ENCODE measurements at places on chromosomes 5 and 9.

GRCh38 chr5:87899721-87900131 lies 368.9 kb downstream of the TMEM161B start:
- peak; percentile 21 for DNase-seq

DNA sequence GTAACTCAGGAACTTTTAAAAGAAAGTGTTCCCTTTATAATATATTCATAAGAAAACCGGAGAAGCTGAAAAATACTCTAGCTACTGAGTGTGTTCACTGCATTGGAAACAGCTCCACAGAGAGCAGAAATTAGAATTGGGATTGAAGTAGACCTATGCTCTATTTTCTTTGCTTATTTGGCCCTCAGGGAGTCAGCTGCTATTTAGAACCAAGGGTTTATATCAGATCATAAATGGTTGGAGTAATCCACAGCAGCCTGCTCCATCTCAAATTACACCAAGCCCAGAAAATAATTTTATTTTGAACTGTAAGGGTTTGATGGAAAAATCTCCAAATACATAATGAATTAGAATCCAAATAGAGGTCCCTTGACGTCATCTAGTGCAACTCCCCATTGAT lies 202.6 kb downstream of the ADAMTSL1 start:
- no peak for DNase-seq

DNA sequence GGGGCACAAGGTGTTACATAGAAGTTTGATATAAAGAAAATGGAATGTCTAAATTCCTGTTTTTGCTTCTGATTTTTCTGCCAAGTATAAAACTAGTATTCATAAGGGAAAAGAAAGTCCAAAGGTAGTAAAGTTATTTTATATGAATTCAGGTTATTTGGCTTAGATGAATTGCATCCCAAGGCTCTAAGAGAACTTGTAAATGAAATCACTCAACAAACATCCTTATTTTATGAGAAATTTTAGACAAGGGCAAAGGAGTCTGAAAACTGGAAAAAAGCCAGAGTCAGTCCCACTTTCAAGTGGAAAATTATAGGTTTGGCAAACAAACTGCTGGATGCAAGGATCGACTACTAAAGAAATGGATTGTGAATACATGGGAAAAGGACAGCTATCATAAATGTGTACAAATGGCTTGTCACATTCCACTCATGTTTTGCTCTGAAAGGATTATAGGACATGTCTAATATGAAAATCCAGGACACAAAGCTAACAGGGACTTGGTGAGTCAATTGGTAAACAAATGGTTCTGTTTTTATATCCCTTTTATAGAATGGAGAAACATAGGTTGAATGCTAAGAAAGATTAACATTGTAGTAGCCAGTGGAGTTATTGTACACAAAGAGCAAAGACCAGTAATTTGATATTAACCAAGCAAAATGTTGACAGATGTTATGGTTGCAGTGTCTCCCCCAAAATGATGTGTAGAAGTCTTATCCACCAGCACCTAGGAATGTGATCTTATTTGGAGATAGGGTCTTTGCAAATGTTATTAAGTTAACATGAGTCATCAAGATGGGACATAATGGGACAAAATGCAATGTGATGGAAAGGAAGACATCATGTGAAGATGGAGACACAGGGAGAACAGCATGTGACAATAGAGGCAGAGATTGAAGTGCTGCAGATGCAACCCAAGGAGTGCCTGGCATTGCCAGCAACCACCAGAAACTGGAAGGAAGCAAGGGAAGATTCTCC lies 495.7 kb downstream of the TLE1 start:
- DNase-seq = no peak

DNA sequence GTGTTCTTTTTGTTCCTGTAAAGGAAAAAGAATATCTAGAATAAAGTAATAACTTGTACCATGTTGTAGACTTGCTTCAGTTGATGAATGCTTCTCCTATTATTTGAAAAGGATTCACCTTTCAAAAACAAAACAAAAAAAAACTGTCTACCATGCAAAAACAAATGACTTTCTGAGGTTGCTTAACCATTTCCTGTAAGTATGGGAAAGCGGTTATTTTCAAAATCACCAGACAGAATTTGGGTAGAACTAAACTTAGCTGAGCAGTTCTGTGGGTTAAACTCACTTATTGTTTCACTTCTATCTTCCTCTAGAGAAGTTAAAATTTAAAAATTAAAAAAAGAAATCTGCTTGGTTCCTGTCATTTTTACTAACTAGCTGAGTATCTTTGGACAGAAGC lies 25.2 kb downstream of the LNPEP start:
- DNase-seq = no peak

- DNase-seq = no peak
Measured at GRCh38 chr5:60722416-60722815, 22.4 kb upstream of the DEPDC1B start.

DNA sequence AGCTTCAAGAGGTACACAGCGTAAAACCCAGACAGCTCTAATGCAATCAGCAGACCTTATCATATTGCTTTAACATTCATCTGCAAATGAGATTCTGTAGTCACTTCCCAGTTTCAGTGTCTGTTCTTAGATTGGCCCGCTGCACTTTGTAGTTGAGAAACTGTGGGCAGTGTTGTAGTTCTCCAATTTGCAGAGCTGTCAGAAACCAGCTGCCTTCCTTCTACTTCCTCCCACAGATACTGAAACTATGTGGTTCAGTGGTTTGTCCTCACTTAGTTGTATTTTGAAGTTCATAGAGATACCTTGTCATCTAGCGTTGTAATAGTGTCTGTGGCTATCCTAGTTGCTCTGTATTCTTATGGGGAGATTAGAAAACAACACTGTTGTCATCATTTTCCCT lies 39.6 kb upstream of the TRIM36 start:
- peak; percentile 15 for DNase-seq

- no peak for DNase-seq
Measured at GRCh38 chr5:59123595-59124561, 541.0 kb downstream of the RAB3C start.

- no peak for DNase-seq
Measured at GRCh38 chr9:133499132-133499891, 20.4 kb upstream of the SLC2A6 start.

DNA sequence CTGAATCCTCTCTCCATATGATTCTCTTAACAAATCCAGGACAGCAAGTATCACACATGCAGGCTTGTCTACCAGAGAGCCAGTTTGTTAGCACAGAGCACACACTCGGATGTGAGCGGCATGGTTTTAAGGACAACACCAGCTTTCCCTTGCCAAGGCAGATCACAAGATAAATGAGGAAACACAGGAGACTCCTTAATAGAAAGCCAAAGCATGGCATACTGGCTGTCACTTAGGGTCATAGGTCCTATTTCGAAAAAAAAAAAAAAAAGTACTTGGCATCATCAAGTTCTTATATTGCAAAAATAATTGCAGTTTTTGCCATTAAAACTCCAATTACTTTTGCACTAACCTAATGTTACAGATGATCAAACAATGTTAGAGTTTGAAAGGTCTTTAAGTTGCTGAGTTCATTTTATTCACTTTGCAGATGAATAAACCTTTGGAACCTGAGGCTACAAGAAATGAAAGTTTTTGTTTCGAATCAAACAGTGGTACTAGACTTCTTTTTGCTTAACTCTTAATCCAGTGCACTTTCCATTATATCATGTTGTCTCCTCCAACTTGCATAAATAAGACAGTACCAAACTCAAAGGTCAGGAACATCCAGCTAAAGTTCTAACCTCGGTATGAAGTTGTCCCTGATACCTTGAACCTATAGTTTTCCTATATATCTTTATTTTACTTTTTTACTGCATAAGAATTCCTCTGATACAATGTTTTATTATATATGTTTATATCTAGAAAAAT lies 138.5 kb downstream of the MPDZ start:
- DNase-seq = no peak

- DNase-seq = no peak
Measured at GRCh38 chr5:135161221-135161620, 127.2 kb upstream of the PITX1 start.

GRCh38 chr5:107395632-107396350 lies 274.9 kb downstream of the EFNA5 start:
- no peak for DNase-seq

GRCh38 chr5:145479271-145479670 lies 355.9 kb downstream of the PRELID2 start:
- no peak for DNase-seq

DNA sequence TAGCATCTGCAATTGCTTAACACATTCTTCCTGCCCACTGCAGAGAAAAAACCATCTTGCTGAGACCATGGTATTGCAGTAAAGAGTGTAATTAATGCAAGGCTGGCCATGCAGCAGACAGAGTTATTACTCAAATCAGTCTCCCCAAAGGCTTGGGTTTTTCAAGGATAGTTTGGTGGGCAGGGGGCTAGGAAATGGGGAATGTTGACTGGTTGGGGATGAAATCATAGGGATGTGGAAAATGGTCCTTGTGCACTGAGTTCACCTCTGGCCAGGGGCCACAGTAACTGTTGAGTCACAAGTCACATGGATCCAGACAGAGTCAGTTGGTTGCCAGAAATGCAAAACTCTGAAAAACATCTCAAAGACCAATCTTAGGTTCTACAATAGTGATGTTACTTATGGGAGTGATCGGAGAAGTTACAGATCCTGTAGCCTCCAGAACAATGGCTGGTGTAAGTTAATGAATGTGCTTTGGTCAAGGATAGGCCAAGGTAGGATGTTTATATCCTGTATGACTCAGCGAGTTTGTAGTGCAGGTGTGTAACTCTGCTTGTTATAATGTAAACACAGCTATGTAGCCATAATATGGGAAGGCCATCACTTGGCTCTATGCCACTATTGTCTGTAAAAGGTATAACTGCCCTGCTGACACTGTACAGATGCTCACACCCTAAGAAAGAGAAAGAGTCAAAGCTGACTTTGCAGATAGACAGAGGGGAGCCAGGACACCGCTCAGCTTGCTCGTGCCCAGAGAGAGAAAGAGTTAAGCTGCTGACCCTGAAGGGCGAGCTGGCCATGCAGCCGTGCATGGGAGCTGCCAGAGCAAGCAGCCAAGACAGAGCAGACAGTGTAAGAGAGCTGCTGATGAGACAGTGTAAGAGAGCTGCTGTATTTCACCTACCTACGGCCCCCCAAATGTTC lies 27.2 kb downstream of the C9orf152 start:
- no peak for DNase-seq

DNA sequence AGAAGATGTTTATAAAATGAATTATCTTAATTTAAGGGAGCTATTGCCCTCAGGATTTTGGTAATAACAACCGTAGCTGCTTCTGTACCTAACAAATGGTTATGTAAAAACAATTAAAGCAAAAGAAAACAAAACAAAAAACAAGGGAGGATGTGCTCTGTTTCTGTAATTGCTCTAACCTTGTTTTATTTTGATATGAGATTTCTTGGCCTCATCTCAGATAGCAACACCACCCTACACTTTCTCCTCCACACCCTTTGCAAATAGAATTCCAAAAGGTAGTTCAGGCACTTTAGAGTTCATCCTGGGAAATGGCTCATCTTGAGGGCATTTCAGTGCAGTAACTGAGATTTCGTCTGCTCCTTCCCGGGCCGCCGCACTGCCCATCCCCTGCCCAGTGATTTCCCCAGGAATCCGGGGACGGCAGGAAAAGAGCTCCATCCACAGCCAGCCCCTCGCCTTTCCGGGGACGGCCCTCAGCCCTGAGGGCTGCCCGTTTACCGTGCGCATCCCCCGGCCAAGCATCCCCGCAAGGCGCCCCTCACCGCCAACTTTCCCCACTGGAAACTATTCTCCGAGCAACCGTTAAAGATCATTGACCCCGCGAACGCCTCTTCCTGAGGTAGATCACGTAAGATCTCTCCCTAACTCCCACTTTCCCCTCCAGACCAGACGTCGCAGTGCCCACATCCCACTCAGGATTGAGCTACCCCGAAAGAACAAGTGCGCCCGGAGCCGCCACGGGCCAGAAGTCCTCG lies 1.2 kb downstream of the FNBP1 start:
- DNase-seq = no peak

- DNase-seq = no peak
Measured at GRCh38 chr9:133333566-133333965, 2.4 kb downstream of the SURF6 start.

DNA sequence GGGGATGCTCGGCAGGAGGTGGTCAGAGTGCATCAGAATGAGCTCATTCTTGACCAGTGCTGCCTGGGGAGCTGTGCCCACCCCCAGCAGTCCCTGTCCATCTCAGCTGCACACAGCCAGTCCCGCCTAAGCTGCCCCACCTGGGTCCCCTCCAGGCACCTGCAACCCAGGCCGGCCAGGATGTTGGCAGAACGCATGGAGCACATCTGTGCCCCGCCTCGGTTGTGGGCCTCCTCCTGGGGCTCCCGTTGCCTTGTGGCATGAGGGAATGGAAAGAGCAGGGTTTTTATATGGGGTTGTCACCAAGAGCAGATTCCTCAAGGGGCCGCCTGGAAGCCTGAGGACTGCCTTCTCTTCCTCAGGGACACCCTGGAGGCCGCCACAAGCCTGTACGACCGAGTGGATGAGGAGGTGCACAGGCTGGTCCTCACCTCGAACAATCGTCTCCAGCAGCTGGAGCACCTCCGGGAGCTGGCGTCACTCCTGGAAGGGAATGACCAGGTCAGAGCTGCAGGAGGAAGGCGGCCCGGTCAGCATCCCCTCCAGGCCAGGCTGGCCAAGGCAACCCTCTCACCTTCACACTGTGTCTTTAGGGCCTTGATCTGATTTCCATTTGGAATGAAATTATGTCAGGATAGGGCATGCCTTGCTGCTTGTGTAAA lies 34.8 kb upstream of the LRRC14B start:
- DNase-seq = no peak

DNA sequence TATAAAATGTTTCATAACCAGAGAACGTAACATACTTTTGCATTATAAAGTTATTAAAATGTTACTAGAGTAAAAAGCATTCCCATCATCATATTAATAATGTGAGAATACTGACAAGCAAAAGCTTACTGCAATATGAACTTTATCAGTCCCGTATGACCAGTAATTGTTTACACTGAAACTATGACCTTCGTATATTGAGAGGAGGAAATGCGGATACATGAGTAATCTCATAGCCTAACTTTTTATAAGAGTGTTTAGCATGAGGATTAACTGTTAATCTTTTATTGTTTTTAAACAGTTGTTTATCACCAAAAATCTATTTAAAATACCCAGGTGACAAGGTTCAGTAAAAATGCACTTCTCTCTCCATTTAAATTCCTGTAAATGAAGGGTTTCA lies 272.4 kb downstream of the SLF1 start:
- DNase-seq = no peak

DNA sequence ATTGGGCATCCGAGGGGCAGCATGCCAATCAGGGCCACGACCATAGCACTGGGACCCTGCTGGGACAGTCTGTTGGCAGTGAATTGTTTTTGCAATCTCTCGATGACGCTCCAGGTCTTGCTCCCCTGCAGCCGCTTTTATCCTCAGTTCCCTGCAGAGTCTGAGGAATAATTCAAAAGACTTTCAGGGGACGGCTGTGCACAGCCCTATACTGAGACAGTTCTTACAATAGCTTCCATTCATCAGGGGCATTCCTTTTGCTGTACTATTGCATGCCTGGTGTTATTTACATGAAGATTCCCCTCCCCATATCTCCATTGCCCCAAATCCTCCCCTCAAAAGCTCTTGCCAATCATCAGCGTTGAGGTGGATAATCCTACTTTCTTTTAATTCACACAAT lies 163.3 kb upstream of the WWC1 start:
- DNase-seq = no peak

DNA sequence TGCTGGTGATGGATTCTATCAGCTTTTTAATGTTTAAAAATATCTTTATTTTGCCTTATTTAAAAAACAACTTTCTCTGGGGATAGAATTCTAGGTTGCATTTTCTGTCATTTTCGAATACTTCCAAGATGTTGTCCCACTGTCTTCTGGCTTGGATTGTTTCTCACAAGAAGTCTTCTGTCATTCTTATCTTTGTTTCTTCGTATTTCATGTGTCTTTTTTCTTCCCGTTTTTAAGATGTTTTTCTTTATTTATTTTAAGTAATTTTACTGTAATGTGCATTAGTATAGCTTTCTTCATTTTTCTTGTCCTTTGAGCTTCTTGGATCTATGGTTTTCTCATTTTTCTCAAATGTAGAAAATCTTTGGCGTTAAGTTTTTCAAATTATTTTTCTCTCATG lies 19.1 kb downstream of the STX17 start:
- DNase-seq = no peak

Data from right renal cortex interstitium (tissue), 3 donors.